Activated CD4-positive, alpha-beta T cell treated with anti-CD3 and anti-CD28 coated beads, Interleukin-2, amount 50 U/mL, for 1 hour (primary cell): ENCODE measurements at places on chromosomes 6 and 20.

DNA sequence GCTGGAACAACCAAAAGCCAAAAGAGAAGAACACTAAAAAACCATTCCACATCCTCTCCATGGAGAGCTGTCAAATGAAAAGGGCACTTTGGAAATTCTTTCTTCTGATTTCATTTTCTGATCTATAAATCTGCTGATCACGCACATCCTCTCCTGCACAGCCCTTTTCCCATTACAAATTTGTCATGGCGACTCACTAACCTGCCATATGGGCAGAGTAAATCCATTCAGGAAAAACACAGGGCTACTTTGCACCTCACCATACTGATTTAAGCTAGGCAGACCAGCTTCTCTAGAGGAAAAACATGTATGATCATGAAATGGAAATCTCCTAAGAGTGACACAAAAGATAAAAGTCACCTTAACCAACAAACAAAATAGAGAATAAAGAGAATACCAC is 26.0 kb downstream of the TOMM6 start:
- no peak for DNase-seq

GRCh38 chr20:49676581-49677291 is 36.9 kb downstream of the B4GALT5 start:
- DNase-seq = peak; percentile 14

DNA sequence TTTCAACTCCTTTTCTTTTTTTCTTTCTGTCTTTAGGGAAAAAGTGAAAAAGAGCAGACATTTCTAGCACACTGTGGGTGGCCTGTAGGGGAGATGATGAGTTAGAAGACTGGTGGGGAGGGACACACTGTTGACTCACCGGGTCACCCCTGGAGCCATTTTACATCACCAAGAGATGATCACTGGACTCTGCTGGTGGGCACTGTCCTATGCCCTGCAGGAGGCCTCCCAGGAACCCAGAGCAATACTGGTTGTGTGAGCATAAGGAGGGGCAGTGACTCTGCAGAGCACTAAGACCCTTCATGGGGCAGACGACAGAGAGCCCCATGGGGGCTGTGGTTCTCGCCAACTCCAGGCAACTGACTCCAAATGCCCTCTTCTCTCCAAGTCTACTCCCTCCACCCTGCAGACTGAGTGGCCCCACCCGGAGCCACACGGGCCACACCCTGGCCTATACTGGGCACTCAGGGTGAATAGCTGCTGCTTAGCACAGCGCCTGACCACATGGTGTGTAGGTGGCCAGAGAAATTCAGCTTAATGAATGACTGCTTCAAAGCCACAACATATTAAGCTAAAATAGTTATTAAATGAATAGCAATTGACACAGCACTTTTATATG is 177.5 kb downstream of the CDC5L start:
- DNase-seq = no peak

- no peak for DNase-seq
Measured at GRCh38 chr20:17836303-17836861, 132.2 kb downstream of the SNX5 start.

DNA sequence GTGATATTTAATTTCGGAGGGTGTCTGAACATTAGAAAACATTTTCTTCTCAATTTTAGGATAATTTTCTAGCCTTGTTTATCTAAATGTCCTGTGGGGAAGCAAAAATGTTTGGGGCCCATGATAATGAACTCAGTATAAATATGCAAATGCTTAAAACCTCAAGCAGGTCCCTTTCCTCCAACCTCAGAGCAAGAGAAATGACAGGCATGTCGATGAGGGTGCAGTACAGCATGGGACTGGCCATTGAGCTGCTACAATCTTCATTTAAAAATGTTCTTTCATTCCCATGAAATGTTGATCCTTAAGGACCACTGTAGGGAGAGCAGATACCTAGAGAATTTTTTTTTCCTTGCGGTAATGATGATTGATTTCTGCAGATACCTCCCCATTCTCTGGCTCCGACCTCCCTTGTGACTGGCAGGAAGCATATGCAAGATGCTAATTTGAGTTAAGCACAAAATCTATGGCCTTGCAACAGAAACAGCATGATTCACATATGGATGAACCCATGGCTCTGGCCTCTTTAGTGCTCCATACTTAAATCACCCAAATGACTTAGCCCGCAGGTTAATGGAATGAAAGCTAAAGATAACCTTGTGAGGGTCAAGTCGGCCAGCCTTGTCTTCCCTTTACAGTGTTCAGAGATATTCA is 243.3 kb downstream of the SOX4 start:
- DNase-seq = no peak

GRCh38 chr6:12278915-12279314 is 11.2 kb upstream of the EDN1 start:
- DNase-seq = no peak

DNA sequence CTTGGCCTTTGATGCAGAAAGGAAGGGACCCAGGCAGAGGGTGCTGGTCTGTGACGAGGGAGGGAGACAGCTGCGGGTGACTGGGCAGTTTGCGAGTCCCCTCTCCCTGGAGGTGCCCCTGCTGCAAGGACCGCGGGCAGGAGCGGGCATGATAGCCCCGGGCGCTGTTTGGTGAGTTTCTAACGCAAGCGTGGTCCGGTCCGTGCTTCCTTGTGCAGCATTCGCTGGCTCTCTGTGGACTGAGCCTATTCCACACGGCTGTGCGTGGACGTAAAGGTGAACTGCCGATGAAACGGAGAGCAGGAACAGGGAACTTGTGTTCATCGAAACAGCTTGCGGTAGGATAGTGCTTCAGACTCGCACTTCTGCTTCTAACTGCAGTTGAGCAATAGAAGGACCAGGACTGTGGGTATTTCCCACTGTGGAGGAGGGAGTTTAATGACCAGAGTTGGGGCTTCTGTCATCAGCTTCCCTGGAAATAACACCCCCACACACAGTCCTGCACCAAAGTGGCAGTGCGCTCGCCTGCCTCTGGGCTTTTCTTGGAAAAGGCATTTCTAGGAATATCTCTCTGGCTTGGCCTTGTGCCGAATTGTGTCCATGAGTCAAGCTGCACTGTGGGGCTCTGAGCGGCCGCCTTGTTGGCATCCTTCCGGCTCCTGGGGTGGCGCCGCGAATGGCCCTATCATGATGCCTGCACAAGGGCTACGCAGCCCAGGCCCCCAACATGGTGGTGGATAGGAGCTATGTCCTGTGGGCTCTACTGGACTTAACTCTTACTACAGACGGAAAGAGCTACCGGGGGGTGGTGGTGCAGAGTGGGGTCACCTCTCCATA is 48.9 kb downstream of the DUSP22 start:
- no peak for DNase-seq

DNA sequence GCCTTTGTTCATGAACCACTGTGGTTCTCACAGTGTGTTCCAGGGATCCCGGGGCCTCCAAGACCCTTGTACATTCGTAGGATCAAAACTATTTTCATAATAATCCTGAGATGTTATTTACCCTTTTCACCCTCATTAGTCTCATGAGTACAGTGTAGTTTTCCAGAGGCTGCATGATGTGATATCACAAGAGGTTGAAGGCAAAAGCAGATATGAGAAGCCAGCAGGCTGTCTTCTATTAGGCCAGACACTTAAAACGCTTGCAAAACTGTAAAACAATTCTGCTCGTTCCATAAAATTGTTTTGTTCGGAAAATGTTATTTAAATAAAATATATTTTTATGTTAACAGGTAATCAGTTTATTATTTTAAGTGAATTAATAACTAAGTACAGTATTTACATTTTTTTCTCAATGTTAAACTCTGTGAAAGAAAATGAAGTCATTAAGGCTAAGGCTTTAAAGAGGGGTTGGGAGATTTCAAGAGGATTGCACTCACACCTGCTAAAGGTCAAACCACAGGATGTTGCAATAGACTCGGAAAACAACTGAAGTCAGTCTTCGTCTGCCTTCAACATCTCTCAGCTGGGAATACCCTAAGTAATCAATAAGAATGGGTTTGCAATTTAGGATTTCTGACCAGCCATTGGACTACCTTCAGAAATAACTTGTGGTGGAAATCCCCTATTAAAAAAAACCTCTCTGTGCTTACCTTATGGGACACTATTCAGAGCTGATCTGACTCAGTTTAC is 474.2 kb downstream of the KIF16B start:
- DNase-seq = no peak

DNA sequence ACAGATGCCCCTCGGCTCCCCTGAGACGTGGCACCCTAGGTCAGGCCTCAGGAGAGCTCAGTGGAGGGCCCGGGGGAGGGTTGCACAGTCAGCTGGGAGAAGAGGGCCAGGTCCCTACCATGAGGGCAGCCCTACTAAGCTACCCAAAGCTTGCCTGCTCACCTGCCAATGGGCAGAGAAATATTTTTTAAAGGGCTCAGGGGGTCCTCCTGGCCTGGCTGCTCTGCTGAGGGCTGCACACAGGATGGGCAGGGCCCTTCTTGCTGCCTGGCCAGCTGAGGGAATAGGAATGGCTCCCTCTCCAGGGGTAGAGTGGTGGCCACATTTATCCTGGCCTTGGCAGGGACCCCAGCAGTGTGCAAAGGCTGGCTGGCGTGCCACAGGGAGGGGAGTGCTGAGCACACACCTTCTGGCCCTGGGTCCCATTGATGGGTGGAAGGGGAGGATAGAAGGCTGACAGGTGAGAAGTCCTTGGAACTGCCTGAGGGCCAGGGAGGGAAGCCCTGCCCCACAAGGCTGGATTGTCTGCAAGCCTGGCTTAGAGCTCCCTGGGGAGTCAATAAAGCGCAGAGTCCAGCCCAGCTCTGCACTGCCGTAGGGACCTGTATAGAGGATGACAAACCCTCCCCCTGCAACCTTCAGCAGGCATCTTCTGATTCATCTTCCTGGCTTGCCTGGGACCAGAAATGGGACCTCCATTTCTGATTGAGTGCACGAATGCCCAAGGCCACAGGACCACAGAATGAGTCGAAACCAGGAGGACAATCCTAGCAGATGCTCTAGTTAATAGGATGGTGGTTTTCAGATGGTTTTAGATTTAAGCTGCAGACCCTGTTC is 62.1 kb downstream of the NOL4L start:
- no peak for DNase-seq

DNA sequence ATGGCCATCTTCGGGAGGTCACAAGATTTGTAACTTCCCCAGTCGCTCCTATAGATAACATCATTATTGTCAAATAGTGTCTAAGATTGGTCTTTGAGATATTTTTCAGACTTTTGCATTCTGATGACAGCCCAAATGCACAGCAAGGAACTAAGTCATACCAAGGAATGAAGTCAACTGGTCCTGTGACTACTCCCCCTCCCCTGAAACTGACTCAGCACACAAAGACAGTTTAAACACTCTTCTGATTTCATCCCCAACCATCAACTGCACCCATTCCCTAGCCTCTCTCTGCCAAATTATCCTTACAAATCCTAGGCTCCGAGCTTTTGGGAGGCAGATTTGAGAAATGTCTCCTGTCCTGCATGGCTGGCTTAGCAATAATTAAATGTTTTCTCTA is 139.4 kb downstream of the HS3ST5 start:
- no peak for DNase-seq

DNA sequence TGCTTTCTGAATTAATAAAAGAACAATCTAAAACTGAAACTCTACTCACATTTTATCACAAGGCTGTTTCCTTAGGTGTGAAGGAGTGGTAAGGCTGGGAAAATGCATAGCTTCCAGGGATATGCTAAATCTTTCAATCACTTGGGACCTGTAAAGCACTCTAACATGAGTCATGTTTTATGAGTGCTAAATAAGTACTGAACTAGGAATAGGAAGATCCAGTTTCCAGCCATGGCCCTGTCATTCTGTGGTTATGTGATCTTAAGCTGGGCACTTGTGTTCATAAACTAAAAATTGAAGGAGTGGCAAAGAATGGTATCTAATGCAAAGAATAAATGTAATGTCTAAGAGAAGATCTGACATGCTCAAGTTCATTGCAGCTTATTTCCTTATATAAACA is 6.1 kb upstream of the TMEM200A start:
- no peak for DNase-seq

- DNase-seq = no peak
Measured at GRCh38 chr6:44230034-44230675, 6.8 kb downstream of the SLC29A1 start.

DNA sequence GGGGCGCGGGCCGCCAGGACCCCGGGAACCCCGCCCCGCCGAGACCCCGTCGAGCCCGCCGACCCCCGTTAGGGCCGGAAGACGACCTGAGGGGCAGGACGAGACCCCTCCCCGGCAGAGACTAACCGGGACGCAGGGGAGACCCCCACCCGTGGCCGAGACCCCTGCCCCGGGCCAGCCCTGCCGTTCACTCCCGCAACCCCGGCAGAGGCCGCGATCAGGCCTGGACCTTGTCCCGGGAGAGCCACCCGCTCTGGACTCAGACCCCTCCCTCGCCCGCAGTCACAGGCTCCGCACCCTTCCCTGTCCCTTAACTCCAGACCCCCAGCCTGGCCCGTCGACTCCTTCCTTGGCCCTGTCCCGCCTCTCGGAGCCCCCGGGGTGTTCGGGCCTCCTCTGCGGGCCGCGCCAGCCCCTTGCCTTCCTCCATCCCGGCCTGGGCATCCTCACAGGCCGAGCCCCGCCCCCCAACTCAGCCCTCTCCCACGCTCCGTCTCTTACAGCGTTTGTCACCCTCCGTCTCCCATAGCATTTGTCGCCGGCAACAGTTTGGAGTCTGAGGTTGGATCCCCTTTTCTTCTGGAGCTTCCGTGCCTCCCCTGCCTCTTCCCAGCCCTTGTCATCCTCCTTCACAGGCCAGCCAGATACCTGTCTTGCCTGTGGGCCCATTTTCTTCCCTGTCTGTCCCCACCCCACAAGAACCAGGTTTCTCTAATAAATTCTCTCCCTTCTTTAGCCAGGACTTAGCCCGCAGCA is 569 bp downstream of the TCEA2 start:
- DNase-seq = no peak

- no peak for DNase-seq
Measured at GRCh38 chr6:131867744-131868143, 59.9 kb downstream of the ENPP1 start.
